ENCODE measurements at places on chromosomes 4 and X.
A peak's percentile ranks its signal among the peaks of the same experiment; 100 is the strongest.

GRCh38 chr4:183438458-183439113, 5.8 kb upstream of the CDKN2AIP start:
- DNase-seq: no peak

- no peak for DNase-seq
Observed at GRCh38 chr4:177809791-177810190, 367.6 kb upstream of the AGA start.

- peak; percentile 66 for DNase-seq
Observed at GRCh38 chrX:124406294-124407014, 60.1 kb downstream of the SH2D1A start.

DNA sequence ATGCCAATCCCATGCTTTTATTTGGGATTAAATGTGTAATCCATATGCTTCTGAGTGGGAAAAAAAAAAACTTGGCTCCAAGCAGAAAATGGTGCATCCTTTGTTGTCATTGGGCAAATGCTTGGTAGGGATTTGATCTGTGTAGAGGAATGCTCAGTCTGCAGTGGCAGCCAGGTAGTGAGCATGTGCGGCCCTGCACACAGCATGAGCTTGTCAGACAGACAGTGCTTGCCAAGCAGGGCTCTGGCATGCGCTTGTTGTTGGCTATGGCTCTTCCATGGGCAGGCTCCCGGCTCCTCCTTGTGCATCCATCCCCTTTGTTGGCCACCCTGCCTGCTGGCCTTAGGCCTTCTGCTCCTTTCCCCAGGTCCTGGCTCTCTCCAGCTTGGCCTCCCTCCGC, 130.3 kb downstream of the GPR143 start:
- no peak for DNase-seq

DNA sequence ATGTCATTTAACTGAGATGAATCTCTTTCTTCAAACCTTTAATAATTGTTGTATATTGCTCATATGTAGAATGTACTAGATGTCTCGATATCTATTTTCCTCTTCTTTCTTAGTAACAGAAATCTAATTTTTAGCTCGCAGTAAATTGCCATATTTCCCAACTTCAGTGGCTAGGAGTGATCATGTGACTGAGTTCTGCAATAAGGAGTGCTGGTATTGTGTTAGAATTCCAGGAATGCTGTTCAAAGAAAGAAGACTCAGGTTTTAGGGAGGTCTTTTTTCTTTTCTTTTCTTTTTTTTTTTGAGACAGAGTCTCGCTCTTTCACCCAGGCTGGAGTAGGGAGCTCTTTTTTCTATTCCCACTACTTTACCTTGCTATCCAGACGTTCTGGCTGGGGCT, 81.7 kb downstream of the SLC10A7 start:
- DNase-seq: no peak

DNA sequence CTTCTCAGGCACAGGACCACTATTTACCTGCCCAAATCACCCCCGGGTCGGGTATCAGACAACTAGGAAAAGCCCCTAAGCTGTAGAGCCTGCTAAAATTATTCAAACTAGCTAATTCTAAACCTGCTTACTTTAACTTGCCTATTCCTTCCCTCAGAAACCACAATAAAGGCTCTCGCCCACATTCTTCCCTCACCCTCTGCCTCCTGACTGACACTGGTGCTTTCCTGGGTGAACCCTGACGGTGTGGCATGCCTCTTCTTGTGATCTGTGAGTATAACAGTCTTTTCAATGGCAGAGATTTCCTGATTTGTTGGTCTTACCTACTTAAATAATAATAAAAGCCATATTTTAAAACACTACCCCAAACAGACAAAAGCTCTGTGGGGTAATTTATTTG, 242.1 kb upstream of the ZCCHC13 start:
- DNase-seq: no peak

GRCh38 chrX:68433981-68434299, 645 bp upstream of the OPHN1 start:
- DNase-seq: no peak

DNA sequence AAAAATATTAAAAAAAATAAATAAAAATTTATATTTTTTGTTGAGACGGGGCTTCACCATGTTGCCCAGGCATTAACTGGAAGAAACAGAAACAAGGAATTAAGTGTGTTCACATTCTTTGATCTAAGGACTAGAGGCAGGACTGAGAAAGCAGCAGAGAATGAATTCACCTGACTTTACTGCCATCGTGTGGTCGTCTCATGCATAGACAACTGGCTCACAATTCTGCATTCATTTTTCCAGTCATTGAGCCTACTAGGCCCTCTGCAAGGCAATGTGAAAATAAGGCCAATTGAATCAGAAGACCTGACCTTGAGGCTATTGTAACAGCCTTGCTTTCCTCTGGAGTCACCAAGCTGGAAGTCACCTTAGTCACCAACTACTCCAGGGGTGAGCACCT, 37.4 kb downstream of the LHFPL1 start:
- DNase-seq: peak; percentile 45

GRCh38 chr4:114257501-114257900, 278.1 kb upstream of the ARSJ start:
- no peak for DNase-seq

DNA sequence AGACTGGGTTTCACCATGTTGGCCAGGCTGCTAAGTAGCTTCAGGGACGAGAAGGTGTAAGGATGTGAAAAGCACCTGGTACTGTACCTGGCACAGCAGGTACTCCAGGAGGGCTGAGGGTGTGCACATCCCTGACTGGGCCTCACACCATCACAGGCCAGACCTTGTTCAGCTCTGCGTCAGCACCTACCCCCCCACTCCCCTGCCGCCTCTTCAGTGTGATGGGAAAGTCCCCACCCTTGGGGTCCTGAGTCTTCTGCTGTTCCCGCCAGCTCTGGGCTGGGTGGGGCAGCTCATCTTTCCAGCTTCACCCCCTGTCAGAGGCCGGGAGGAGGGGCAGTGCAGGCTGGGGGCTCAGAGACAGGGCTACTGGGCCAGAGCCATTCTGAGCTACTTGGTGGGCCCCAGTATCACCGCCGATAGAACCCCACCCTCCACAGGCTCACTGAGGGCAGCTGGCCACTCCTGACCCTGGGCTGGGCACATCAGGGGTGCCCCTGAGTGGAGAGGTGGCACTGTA, 6.7 kb upstream of the SH3BP2 start:
- no peak for DNase-seq

DNA sequence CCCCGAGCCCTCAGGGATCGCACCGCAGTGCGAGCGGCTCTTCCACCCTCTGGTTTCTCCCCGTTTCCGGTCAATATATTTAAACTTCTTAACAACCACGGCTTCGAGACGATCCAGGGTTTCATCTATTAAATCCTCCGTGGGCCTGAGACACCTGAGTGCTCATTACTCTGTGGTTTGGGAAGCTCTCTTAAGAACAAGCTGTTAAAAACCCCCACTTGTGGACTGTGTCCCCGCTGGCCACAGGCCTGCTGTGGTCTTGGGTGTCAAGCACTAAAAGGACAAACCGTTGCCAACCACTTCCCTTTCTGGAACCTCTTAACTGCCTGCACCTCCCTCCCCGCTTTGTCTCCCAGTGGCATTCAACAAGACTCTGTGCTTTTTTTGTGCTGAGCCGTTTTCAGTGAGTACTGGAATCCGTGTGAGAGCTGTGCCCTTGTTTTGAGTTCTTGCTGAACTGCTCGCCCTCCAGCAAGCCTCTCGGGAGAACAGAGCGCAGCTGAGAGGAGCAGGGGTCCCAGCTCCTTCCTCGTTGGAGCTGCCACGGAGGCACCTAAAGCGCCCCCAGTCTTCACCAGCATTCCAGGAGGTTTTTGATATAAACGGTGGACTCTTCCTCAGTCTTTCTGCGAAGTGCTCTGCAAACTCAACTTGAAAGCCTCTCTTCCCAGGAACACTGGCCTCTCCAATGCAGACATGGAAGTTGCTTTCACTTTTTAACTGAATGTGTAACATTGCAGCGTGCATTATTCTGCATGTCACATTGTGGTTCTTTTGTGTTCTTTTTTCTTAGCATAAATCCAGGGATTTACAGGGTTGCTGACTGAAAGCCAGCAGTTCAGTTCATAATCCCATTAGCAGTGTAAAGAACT, 691 bp upstream of the IGFBP7 start:
- DNase-seq: peak; percentile 24

- no peak for DNase-seq
Observed at GRCh38 chrX:25858273-25858880, 279.8 kb upstream of the MAGEB18 start.

- no peak for DNase-seq
Observed at GRCh38 chr4:92520563-92520962, 216.8 kb downstream of the GRID2 start.

Data from nephron progenitor cell (in vitro differentiated cells).